MG63 (cell line): ENCODE measurements at places on chromosomes 5 and 9.

DNA sequence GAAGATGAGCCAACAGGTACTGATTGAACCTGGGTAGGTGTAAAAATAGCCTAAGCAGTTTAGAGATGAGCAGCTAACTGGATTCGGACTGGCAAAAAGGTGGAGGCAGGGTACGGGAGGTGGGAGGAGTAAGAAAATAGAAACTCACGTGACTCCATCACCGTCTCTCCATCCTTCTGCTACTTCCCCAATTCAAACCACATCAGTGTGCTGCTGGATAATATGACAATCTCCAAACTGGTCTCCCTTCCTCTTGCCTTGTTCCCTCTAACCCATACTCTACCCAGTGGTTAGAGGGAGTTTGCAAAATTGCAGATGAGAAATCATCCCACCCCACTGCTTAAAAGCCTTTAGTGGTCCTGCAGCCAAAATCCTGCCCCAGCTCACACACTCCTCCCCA is 42.7 kb downstream of the RIGI start:
- DNase-seq = no peak

DNA sequence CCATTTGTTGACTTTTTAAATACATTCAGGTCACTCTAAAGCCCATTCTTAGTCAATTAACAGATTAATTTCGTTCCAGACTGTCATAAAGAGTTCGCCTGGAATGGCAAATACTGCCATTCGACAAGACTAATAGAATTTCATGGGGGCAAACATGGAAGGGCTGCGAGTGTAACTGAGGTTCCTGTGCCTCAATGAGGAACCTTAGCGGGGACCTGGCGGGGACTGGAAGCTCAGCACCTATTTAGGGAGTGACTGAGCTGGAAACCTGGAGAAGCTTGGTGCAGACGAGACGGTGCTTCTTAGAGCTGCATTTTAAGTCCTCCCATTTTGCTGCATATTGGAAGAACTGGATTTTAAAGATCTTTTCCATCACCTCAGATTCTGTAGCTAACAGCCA is 3.4 kb downstream of the VCAN start:
- no peak for DNase-seq

DNA sequence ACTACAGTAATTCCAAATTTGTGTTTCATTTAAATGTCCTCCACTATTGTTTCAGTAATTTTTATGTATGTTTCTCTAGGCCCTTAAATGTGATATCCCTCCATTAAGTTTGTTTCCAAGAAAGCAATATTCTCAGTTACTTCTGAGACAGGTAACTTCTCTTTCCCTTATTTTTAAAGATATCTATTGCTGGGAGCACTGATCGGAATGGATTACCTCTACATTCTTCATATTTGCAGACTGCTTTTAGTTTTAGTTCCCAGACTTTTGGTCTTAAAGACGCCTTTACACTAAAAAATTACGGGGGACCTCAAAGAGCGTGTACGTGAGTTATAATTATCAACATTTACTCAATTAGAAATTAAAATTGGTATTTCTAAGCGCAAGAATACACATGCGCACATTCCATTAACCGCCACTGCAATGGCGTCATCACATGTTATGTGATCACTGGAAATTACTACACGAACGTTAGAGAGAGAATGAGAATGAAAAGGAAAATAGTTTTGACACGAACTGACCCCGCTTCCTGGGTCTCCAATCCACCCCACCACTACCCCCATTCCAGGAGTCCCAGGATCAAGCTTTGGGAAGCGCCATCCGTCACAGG is 519 bp upstream of the RAD50 start:
- no peak for DNase-seq

- DNase-seq = no peak
These were observed 4.4 kb downstream of the GDNF start for GRCh38 chr5:37835380-37835973.

DNA sequence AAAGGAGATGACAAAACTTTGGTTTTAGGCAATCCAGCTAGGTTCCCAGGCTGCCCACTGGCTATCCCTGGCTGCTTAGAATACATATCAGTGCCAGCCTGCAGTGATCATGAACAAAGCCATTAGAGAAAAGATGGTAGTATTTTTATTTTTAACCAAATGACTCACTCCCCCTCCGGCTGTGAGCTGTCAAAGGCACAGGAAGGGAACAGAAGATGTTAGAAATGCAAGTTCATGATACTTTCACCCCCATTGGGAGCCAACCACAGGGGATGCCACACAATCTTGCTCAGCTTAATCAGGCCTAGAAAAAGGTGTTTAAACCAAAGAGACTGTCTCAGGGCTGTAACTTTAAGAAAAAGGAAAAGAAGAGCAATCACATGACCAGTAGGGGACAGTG is 70.3 kb upstream of the ASTN2 start:
- peak; percentile 14 for DNase-seq

DNA sequence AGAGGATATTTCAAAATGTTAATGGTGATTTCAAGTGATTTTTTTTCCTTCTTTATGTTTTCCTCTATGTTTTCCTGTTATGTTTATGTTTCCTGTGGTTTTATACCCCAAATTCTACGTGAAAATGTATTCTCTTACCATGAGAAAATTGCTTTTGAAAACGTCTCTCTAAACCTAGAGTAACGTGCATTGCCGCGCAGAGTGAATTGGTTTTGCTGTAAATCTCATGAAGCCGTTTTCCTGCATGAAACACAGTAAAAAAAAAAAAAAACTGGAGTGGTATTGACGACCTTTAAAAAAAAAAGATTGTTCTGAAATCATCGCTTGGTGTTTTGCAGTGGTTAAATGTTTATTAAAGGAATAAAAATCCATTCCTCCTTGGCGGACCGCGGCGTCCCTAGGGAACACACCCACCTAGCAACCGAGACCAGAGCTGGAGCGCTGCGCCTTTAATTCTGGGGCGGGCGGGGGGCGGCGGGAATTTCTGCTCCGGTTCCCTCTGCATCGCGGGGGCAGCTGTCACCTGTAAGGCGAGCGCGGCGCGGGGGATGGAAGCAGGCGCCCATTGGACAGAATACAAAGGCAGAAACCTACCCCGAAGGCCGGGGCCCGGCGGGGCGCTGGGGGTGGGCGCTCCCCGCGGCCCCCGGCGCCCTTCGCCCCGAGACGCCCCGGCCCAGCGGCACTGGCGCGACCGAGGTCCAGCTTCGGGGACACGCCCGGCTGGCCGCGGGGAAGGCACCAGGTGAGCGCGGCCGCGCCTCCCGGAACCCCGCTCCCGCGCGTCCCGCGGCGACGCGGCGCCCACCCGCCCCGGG is at the start of gene SOWAHA:
Gene SOWAHA, plus strand, starts transcription at position 522 of the 818 bp plus-strand sequence. CDS start 320 bp downstream, outside the sequence.
- DNase-seq = peak; percentile 31

DNA sequence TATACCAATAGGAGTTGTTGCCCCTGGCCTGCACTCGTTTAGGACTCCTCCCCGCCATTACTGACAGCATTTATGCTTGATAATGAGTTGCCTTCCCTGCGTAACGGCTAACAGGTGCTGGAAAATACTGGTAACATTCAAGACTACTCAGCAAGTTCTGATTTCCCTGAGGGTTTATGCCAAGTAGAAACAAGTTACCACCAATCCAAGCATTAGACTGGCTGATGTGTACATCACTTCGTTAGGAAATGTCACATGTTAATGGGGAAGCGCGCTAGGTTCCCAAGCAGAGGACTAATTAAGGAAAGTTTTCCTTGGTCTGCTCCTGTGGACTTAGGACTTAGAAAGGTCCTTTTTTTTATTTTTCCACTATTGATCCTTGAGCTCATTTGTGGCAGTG is 302.1 kb downstream of the EFNA5 start:
- DNase-seq = no peak

DNA sequence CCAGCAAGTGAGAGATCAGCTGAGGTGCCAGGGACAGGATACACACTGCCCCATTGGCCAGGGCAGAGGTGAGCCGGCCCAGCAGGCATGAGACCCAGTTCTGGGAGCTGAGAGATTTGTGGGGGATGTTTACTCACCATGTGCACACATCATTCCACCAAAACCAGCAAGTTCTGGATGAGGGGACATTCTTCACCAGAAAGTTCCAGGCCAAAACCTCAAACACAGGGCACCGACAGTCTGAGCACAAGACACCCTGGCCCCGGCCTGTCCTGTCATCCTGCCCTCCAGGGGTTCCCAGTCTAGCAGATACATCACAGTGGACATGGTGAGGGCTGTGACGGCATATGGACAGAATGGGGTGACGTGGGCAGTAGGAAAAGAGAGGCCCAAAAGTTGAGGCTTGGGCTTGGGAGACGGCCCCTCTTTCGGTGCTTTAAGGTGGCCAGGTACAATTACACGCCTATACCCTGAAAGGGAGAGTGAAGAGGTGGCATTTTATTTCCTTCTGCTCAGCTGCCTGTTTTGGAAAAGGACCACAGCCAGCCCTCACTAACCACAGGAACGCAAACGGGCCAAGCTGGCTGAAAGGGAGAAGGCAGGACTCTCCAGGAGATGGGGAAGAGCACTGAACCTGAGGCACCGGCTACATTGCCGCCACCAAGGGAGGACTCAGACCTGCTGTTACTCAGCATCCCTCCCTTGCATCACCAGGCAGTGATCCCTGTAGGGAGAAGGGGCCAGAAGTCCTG is 64.0 kb downstream of the SHB start:
- no peak for DNase-seq
